GDM1 (cell line): ENCODE measurements at places on chromosomes 3 and 15.

DNA sequence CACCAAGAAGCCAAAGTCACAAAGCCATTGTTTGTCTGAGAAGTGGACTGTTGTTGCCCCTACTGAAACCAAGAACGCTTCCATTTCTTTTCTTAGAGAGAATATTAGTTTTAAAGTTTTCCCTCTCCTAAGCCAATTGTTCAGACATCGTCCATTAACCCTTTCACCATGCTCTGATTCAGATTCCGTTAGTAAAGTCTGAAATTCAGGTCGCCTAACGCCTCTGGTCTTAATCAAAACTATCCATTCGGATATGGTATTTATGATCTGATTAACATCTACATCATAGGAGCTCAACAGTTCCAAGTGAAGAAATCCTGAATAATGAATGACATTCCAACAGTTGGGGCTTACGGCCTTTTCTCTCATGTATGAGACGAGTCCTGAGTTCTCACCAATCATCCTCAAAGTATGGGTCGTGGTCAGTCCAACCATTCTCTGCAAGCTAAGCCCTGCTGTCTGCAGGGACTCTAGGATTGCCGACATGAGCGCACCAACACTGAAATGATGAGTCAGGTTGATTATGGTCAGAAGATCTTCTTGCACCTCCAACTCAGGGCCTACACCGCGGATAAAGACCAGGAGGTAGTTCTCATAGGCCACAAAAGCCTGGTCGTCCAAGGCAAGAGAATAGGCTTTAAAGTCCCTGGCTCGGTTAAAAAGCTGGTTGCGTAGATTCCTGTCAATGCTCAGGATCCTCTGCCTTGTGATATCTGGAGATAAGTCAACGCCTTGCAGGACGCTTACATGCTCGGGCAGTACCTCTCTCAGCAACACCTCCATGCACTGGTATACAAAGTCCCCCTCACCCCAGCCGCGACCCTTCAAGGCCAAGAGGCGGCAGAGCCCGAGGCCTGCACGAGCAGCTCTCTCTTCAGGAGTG lies 767 bp downstream of the EPM2AIP1 start:
- DNase-seq: no peak

DNA sequence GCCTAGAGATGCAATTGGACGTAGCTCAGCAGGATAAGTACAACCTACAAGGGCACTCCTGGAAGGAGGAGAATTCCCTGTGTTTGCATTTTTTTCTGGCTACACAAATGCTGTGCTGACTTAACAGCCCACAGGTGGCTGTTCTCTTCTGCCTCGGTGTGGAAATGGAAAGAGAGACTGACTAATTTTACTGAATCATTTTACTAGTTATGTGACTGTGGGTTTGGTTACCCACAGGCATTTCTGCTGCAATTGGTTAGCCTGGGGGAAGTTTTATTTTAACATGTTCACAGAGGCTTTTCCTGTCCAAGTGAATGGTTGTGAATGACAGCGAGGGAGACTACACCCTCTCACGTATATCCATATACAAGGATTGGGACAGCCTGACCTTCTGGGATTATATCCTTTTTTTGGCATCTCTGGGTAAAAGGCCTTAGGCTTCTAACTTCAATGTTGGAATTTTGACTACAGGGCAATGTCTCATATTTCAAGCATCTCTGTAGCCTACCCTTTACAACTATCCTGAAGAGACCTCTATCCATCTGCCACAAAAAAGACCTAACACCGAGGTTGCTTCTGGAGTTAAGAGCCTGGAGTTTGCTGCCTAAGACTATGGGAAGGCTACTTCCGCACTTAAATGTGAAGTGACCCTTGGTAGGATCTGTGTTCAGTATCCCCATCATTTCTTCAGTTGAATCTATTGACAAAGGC lies 67.2 kb upstream of the TP63 start:
- DNase-seq: no peak

GRCh38 chr15:40554161-40554525 lies 10.7 kb downstream of the CCDC32 start:
- DNase-seq: no peak

DNA sequence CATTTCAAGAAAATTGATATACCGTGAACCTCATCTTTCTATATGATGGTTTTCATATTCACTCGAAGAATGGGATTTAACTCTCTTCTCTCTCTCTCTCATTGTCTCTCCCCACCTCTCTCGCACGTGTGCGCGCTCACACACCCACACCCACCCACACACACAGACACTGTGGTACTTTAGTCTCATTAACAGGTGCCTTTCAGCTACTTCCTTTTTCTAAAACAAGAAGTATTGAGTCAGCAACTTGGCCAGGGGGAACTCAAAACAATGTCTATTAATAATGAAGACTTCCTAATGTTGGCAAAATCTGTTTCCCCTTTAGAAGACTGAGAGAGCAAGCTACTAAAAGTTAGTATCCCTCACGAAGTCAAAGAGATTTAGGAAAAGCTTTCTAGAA lies 150.7 kb downstream of the TMCO5A start:
- peak; percentile 24 for DNase-seq

DNA sequence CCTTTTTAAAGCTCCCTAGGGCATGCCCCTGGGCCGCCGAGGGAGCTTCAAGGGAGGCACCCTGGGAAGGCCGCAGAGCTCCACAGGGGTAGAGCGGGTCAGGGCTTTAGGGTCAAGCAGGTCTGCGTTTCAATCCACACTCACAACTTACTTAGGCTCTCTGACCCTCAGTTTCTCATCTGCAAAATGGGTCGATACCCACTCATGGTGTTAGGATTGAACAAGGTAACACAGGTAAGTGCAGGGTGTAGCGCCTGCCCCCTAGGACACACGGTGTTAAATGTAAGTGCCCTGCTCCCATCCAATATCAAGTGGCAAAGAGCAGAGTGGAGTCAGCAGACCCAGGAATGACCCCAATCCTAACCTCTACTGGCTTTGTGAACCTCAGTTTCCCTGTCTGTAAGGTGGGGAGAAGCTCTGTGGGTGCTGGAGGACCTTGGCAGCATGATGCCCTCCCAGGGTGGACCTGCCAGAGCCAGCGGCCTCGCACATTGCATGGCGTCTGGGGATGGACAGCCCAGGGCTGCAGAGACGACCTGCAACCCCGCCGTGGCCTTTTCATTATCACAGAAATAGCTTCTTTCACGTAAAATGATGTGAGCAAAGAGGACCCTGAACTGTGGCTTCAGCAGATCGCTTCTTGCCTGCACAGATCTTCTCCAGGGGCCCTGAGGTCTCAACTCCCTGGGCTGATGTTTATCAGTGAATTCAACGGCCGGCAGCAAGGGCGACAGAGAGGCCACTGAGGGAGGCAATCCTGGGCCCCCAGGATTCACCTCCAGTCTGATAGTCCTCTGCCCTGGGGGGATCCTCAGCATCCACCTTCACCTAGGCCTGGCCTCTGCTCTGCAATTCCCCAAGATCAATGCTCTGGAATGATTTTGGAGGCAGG lies 138.5 kb downstream of the CHSY1 start:
- no peak for DNase-seq

GRCh38 chr15:38597219-38597800 lies 32.7 kb upstream of the RASGRP1 start:
- no peak for DNase-seq

DNA sequence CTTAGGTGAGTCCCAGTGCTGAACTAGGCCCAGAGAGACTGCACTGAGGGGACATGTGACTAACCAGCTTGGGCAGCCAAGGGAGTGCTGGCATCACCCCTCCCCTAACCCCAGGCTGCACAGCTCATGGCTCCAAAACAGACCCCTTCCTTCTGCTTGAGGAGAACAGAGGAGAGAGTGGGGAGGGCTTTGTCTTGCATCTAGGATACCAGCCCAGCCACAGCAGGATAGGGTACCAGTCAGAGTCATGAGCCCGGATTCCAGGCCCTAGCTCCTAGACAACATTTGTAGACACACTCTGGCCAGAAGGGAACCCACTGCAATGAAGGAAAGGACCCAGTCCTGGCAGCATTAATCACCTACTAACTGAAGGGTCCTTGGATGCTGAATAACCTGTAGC lies 49.9 kb upstream of the PLSCR4 start:
- DNase-seq: no peak

DNA sequence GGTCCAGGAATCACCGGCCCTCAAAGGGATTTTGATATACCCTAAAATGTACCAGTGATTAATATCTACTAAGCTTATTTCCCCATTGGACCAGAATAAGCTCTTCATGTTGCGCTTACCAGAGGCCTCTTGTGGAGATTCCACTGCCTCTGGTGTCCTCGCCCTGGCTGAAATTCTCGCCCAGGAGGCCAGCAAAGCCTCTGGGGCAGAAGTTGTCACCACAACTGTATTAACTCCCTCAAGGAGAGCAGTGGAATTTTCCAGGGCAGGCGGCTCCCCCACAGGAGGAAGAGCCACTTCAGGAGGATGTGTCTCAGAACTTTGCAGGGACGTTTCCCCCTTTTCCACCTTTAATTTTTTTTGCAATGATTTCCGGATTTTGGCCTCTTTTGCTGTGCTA lies 6.9 kb downstream of the DPPA4 start:
- no peak for DNase-seq

DNA sequence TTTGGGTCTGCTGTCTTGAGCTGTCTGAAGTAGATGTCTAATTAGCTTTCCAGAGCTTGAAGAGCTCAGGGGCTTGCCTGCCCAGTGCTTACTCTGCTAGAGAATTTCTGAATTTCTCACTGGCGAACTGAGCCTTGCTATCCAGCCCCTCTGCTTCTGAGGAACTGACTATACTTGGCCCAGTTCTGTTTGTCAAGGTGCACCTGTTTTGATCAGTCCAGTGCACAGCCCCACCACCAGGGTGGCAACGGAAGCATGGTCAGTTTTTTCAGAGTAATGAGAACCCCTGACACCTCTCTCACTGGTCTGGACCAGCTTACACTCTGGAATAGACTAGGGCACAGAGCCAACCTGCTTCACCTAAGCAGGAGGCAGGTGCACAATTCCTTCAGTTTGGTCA lies 25.2 kb downstream of the ITGB5 start:
- DNase-seq: no peak

DNA sequence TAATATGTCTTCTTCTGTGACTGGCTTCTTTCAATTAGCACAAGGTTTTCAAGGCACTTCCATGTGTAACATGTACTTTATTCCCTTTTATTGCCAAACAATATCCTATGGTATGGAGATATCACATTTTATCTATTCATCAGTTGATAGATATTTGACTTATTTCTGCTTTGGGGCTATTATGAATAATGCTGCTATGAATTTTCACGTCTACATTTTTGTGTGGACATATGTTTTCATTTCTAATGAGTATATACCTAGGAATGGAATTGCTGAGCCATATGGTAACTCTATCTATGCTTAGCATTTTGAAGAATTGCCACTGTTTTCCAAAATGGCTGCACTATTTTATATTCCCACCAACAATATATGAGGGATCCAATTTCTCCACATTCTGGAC lies 3.6 kb upstream of the AGTR1 start:
- DNase-seq: no peak

DNA sequence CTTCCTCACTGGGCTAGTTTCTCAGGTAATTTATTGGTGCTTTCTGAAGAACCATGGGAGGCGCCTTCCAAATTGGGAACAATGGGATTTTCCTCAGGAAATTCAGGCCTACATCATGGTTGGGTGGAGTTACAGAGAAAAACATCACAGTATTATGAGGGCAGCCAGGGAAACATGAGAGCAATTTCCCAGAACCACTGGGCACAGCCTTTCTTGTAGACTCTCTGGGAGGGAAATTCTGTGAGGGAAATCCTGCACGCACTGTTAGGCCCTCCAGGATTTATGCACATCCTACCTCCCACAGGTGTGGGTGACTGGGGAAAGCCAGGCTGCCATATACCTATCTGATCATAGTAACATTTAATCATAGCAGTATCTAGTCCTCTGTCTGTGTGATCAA lies 13.2 kb downstream of the POPDC2 start:
- DNase-seq: no peak

DNA sequence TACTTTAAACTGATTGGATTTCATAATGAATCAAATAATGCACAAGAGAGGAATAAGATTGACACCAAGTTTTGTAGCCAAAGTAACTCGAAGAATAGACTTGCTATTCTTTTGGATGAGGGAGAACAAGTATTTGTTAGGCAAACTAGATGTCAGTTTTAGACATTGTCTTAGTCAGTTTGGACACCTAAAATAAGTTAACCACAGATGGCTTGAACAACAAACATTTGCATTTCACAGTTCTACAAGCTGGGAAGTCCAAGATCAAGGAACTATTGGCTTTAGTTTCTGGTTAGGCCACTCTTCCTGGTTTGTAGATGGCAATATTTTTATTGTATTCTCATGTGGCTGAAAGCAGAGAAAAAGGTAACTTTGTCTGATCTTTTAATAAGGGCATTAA lies 61.3 kb upstream of the OSTN start:
- DNase-seq: no peak

DNA sequence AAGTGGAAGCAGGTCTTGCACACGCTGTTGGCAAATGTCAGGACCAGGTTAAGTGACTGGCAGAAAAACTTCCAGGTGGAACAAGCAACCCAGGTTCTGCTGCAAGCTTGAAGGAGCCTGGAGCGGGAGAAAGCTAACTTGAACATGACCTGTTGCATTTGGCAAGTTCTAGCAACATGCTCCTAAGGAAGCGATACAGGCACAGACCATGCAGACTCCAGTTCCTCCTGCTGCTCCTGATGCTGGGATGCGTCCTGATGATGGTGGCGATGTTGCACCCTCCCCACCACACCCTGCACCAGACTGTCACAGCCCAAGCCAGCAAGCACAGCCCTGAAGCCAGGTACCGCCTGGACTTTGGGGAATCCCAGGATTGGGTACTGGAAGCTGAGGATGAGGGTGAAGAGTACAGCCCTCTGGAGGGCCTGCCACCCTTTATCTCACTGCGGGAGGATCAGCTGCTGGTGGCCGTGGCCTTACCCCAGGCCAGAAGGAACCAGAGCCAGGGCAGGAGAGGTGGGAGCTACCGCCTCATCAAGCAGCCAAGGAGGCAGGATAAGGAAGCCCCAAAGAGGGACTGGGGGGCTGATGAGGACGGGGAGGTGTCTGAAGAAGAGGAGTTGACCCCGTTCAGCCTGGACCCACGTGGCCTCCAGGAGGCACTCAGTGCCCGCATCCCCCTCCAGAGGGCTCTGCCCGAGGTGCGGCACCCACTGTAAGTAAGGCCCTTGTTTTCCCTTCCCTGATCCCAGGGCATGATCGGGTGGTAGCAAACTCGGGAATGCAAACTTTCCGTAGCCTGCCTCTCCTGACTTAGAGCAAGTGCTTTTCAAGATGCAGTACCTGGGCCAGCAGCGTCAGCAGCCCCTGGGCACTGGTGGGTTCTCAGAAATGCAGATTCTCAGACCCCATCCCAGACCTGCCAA lies 759 bp downstream of the GALNT15 start:
- no peak for DNase-seq

GRCh38 chr3:30970183-30970582 lies 75.7 kb upstream of the GADL1 start:
- no peak for DNase-seq

DNA sequence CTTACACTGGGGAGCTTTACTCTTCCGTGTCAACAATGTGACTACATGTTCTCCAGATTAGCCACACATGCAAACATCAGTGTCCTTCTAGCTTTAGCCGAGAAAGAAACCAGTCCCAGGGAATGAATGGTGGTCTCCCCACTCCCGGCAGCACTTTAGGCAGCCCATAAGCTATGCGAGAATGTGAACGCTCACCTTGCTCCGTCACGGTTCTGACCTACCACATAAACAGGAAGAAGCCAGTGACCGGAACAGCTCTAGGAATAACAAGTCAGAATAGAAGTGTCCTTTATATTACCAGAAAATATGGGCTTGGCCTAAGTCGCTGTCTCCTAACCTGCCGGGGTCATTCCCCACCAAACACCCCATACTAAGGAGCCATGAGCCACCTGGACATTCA lies 98.0 kb upstream of the ABHD17C start:
- DNase-seq: no peak
